ENCODE measurements at places on chromosomes 7 and 10.

DNA sequence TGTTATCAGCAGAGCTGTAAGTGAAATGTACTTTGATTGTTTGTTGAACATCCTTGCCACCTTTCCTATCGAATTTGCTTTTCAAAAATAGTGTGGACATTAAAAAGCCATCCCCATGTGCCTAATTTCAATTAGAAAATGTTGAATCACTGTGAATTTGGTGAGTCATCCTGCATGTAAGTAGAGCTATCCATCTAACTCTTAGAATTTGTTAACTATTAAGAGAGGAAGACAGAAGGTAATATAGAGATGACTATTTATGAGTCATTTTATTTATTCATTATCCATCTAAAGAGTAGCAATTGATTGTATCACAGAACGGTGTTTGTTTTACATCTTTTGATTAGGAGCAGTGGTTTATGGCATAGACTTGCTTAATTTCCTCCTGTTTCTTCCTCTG is 154.7 kb downstream of the MGMT start:
- DNase-seq, result no peak

DNA sequence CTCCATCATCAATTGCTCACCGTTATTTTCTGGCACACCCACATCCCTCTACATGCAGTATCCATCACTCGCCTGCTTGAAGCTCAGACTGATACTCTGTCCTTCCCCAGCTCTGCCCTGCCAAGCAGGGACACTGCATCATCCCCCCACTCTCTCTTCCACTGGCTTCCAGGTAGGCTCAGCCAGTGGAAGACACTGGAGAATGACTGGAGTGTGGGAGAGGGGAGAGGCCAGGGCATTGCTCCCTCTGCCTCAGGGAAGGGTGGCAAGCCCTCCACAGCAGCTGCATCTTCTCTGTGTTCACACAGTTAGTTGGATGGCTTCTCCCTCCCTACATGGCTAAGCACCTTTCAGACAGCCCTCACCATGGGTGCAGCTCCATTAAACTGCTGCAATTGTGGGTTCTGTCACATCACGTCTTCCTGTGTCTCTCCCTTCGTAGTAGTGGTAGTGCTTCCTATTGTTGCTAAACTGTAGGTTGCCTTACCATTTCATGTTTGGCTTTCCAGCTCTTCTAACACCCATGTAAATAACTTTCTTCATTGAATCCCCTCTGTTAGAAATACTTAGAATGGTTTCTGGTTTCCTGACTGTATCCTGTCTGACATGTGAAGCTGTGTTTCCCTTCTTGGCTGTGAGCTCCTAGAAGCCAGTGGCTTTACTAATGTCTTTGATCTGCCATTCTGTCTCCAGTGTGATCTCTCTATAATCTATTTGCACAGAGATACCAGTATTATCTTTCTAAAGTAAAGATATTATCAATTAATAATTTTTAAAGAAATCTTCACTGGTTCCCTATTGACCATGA is 483.7 kb upstream of the LRRN3 start:
- DNase-seq, result no peak

DNA sequence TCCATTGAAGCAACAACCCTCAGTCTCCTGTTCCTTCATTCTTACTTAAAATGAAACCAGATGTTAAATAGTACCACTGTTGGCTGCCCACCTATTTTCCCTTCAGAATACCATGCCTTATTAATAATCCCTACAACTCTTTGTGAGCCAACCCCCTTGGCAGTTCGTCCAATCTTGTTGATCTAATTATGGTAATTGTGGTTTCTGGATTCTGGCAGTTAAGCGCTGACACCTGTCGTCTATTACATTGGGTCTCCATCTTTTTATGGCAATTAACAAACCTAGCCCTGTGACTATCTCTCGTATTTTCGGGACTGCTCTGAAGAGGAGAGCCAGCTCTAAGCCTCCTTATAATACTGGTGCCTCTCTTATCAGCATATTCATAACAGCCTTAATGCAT is 432.0 kb downstream of the ATRNL1 start:
- DNase-seq, result no peak

- DNase-seq, result no peak
Observed at GRCh38 chr10:6579904-6580278, at the start of gene PRKCQ. Gene PRKCQ, minus strand, starts transcription at chr10:6580276. Its CDS starts 65,141 bp downstream, at chr10:6515135.

GRCh38 chr10:121307411-121307980 is 290.7 kb downstream of the FGFR2 start:
- DNase-seq, result no peak

GRCh38 chr10:89352802-89353201 is 25.0 kb downstream of the IFIT3 start:
- no peak for DNase-seq

DNA sequence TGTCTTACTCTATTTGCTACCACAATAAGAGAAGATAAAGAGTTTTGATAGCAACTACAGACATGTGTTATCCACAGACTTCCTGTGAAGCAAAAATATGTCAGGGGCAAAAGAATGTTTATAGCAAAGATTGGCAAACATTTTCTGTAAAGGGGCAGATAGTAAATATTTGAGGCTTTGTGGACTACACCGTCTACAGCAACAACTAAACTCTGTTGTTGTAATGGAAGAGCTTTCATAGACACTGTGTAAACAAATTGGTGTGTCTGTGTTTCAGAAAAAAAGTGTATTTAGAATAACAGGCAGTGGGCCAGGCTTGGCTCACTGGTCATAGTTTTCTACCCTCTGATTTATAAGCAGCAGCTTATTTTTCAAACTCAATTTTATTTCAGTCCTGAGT is 521.4 kb downstream of the ANKRD7 start:
- DNase-seq, result no peak

DNA sequence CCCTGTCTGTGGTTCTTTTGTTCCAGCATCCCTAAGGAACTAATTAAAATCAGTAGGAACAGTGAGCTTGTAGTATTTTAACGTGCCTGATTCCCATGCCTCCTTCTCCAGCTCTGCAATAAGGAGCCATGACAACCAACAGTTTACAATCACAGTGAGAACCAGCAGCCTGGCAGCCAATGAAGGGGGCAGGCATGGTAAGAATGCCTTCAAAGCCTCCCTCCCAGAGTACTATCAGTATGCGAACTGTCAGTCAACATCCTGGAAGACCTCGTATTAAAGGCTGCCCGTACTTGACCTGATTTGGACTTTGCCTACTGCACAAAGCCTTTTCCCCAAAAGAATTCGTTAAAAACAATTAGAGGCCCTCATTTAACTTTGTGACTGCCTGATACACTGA is 7.7 kb downstream of the ZPBP start:
- no peak for DNase-seq

GRCh38 chr10:59876695-59877094 is 29.7 kb downstream of the CCDC6 start:
- DNase-seq, result no peak

GRCh38 chr7:75850235-75850634 is 28.6 kb upstream of the RHBDD2 start:
- no peak for DNase-seq

GRCh38 chr7:148433521-148434180 is 156.9 kb upstream of the C7orf33 start:
- DNase-seq, result no peak

DNA sequence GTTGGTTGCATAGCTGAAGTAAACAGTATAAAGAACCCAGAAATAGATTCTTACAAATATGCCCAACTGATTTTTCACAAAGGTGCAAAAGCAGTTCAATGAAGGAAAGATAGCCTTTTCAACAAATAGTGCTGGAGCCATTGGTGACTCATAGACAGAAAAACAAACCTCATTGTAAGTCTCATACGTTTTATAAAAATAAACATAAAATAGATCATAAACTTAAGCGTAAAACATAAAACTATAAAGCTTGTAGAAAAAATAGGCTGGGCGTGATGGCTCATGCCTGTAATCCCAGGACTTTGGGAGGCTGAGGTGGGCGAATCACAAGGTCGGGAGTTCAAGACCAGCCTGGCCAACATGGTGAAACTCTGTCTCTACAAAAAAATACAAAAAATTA is 318.8 kb upstream of the IGFBP3 start:
- no peak for DNase-seq

DNA sequence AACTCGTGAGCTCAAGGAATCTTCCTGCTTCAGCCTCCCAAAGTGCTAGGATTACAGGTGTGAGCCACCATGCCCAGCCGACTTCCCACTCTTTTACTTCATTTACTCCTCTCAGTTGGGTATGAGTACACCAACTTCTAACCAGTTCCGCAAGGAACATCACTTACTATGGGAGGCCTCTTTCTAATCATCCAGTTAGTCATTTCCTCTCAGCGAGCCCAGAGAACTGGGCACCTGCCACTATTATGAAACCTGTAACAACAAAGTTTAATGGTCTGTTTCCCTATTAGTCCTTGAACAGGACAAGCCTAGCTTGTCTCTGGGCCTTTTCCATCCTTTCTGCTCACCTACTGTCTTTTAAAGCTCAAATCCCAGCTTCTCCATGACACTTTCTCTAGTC is 88.8 kb downstream of the DNMBP start:
- DNase-seq, result no peak

- no peak for DNase-seq
Observed at GRCh38 chr7:114026486-114027089, 107.8 kb upstream of the PPP1R3A start.

GRCh38 chr10:91137822-91138221 is 82.6 kb upstream of the PCGF5 start:
- no peak for DNase-seq

GRCh38 chr7:128174386-128174785 is 66.7 kb upstream of the LEP start:
- no peak for DNase-seq

DNA sequence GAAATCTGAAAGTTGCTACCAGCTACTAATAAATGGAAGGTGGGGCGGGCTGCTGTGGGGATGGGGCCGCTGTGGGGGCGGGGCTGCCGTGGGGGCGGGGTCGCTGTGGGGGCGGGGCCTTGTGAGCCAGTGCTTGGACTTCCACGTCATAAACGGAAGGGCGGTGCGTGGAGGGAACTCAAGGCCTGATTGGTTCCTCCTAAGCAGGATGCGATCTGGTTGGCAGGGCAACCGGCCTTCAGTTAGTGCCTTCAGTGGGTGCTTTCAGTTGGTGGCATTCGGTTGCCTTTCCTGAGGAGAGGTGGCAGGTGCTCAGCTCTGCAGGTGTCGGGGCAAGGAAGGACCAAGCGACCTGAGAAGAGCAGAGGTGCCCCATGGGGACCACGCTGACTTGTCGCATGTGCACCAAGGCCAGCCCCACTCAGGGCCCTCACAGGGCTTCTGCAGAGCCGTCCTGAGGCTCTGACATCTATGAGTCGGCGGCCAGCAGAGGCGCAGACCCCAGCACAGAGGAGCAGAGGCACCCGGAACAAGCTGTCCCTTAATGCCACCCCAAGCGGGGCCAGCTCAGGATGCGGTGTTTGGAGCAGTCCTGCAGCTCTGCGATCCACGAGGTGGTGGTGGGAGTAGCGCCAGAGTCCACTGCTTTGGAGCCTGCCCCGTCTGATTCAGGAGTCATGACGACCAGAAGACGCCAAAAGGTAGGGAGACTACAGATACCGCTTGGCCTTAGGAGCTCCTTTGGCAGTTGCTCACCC is 54.4 kb upstream of the PDSS1 start:
- DNase-seq, result no peak

DNA sequence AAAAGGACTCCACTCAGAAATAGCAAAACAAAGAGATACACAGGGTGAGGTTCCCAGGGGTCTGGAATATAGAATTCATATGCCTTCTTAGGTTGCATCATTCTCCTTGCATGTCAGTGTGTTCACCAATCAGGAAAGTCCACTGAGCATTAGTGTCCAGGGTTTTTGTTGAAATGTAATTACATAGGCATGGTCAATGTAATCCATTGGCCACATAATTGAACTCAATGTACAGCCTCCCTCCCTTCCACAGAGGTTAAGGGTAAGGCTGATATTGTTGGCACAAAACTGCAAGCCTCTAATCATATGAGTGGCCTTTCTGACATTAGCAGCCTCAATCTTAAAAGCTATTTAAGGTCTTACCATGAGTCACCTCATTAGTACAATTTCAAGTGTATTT is 736.1 kb upstream of the VSTM2A start:
- no peak for DNase-seq

GRCh38 chr10:63522277-63522687 is 1.1 kb downstream of the REEP3 start:
- no peak for DNase-seq

GRCh38 chr10:122510326-122510725 is 49.0 kb downstream of the HTRA1 start:
- no peak for DNase-seq

DNA sequence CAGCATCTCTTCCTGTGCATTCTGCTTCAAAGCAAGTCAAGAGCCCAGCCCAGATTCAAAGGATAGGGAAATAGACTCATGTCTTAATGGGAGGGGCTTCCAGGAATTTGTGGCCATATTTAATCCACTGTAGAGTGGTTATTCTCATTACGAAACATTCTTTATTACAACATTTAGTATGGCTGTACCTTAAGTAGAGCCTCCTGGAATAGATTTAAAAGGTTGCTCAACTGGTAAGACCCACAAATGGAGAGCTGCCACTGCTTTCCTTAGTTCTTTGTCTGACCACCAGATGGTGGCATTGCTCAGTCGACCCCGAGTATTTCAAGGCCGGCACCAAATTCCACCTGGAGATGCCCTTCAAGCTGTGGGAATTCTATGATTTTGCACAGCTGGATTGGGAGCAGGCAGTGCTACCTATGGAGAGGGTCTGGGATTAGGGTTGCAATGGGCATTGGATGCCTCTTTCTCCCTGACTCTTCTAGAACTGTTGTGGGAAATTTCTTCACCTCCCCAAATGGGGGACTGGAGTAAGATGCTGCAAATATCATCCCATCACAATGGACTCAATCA is 102.2 kb downstream of the RBM20 start:
- DNase-seq, result no peak

DNA sequence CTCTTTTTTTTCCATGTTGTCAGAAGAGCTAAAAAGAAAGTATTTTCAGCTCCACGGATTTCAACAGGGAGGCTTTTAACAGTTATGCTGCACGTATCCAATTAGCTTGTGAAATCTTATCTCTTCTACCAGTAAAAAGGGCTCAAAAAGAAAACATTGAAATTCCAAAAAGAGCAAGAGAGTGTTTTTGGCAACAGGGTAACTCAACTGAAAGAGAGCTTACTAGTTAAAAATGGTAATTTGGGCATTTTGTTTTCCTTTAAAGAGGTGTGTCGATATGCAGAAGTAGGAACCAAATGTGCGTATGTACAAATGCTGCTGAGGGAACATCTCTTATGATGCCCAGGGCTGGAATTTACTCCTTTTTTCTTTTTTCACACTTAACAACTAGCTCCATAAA is 292.8 kb downstream of the PRKG1 start:
- no peak for DNase-seq

- DNase-seq, result no peak
Observed at GRCh38 chr7:81533426-81533825, 236.4 kb downstream of the HGF start.

DNA sequence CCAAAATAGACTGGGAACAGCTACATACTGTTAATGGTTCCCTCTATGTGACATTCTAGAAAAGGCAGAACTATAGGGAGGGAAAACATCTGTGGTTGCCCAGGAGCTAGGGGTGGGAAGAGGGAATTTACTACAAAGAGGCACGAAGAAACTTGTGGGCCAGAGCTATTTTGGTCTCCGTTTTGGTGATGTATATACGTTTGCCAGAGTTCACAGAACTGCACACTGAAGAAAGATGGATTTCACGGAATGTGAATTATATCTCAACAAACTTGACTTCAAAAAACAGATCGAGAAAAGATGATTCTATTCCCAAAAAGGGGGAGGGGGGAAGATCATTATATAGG is 386 bp upstream of the AS3MT start:
- no peak for DNase-seq
